ENCODE measurements at places on chromosomes 16 and 17.

DNA sequence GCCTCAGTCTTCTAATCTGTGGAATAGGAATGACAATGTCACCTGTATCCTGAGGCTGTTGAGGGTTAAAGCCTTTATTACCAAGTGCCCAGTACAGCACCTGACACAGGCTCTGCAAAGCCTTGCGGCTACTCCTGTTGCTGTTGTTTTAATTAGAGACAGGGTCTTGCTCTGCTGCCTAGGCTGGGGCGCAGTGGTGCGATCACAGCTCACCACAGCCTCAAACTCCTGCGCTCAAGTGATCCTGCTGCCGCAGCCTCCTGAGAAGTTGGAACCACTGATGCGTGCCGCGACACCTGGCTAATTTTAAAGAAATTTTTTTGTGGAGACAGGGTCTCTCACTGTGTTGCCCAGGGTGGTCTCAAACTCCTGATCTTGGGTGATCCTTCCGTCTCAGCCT, 5.4 kb downstream of the GSE1 start:
- DNase-seq = no peak

- DNase-seq = no peak
Measured at GRCh38 chr17:15348021-15348420, 6.6 kb upstream of the TEKT3 start.

DNA sequence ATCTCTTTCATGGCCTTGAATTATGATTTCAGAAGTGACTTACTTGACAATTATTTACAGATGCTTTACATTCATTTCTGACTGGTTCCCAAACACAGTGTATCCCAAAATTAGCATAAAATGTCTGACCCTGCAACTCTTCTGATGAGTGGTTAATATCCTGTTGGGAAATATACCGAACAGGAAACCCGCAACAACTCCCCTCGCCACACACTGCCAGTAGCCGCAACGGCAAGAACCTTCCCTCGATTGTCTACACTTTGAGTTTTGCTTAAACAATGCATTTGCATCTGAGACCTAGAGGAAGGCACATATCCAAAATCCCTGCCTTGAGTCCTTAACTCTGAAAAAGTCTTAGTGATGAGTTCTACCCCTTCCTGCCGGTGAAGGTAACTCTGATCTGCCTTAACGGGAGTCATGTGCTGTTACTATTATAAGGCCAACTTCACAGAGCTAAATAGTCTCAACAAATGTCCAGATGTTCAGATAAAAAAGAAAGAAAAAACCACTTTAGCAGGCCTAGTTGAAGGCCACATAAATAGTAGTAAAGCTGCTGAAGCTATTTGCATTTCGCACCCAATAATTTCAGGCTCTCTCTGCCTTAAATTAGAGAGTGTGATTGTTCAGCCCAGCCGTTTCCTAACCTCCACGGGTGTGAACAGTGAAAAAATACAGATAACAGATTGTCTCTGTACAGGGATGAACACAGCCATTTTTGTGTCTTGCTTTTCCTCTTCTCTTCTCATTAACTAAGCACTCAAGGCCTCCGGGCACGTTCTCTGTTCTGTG, 321.1 kb downstream of the HS3ST3B1 start:
- DNase-seq = no peak

DNA sequence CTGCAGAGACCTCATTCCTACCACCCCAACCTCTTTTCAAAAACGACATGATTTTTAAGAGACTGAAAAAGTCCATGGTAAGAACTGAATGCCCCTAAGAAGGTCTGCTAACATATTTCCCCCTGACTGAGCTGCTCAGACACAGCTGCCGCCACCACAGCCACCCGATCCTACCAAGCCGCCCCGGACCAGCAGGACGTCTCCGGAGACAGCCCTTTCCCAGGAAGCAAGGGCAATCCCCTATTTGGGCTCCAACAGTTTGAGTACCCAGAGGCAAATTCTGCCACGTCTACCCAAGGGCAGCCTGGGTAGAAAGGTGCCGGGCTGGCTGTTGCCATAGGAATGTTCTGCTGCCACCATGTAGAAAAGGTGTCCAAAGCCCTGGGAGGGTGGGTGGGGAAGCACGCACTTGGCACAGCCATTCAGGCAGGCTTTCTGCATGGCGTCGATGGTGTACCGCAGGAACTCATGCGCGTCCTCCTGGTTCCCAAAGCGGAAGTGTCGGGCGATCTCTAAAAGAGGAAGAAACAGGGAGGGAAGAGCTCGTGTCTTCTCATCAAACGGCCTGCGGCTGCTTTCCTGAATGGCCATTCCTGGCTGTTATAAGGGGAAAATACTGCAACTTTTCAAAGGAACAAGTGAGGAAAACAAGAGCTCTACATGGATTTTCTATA, 13.6 kb downstream of the USP36 start:
- DNase-seq = no peak

GRCh38 chr17:78257810-78258322, 26.4 kb downstream of the TMEM235 start:
- no peak for DNase-seq

GRCh38 chr16:50961952-50962351, 189.1 kb downstream of the SALL1 start:
- DNase-seq = no peak

- no peak for DNase-seq
Measured at GRCh38 chr16:4979736-4980660, 21.9 kb downstream of the SEC14L5 start.

DNA sequence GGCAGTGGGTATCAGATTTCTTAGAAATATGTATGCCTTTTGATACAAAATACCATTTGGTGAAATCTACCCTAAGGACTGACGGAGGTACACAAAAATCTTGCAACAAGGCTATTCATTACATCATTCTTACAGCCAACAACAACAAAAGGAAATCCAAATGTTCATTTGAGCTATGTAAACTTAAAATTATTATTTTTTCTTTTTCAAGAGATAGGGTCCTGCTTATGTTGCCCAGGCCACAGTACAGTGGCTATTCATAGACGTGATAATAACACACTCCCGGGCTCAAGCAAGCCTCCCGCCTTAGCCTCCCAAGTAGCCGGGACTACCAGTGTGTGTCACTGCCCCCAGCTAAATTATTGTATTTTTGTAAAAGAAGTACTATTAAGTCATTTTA, 9.0 kb downstream of the SRR start:
- DNase-seq = no peak

DNA sequence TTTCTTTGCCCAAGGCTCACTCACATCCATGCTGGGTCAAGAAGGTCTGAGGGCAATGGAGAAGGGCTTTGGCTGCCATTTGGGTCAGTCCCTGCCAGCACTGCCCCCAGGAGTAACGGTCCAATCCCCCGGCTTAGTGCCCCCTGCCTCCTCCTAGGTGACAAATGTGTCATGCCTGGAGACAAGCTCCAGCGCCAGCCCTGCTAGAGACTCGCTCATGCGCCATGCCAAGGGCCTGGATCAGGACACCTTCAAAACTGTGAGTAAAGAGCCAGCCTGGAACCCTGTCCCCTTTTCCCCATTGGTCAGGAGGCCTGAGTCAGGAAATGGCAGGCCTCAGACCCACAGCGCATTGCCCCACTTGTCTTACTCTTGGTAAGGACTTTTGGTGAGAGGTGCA, 3.3 kb downstream of the CHCT1 start:
- no peak for DNase-seq

DNA sequence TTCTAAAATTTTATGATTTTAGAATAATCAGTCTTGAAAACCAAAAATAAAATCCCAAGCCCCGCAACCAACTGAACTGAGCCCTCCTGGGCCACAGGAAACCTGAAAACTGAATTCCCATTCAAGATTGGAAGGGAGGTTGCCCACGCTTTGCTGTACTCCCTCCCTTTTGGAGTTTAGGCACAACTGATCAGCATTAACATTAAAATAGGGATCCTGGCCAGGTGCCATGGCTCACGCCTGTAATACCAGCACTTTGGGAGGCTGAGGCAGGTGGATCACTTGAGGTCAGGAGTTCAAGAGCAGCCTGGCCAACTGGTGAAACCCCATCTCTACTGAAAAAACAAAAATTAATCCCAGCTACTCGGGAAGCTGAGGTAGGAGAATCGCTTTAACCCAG, 52.7 kb upstream of the NETO2 start:
- no peak for DNase-seq

All from T-helper 1 cell (primary cell).